ENCODE measurements at places on chromosomes 1 and 21.
A peak's percentile ranks its signal among the peaks of the same experiment; 100 is the strongest.

DNA sequence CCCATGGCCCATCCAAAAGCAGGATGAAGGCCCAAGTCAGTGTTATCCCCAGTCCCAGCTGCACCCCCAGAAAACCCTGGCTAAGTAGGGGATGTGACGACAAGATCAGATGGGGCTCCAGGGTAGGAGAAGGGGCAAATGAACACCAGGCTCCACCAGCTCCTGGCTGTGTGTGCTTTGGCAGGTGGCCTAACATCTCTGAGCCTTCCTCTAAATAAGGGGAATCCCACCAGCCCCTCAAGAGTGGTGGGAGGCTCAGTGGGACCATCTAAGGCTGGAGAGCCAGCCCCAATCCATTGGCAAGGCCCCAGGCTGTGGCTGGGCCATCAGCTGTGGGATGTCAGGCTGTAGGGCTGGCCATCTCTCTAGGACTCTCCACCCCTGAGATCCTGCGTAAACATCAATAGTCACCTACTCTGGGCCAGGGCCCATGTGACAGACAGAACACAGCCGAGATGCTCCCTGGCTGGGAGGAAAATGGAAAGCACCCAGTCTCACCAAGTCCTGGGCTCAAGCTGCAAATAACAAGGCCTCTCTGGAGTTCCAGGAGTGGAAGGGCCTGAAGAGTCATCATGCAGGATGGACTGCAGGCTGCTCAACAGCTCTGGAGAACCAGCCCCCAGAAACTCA, 7.5 kb downstream of the SDC3 start:
- DNase-seq: no peak

GRCh38 chr21:18157406-18157805, 87.2 kb upstream of the CHODL start:
- DNase-seq: no peak

DNA sequence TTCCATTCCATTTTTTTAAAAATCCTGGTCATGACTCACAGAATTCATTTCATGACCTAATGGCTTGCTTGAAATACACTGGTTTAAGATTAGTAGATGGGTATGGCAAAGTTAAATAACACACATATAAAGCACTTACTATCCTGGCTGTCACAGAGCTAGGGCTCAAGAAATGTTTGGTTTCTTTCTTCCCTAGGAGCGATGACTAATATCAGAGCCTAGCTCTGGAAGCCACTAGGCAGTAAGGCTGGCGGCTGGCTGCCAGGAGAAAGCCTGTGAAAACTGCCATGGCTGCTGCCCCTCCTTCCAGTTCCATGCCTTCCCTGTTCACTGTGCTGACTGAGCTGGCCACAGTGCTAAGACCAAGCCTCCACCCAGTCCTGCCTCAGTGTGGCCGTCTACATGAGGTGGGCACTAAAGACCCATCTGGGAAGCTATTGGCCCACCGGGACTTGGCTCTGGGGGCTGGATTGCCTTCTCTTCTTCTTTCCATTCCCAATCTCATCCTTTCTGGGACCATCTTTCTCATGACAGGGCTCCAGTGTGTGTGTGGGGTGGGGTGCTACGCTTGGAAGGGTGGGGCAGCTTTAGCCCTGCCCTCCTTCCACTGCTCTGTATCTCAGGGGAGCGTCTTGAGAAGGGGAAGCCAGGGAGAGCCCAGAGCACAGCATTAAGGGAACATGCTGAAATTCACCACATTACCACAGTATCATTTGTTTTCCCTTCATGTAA, 10.8 kb upstream of the ASCL5 start:
- no peak for DNase-seq

- peak; percentile 72 for DNase-seq
Measured at GRCh38 chr21:42505090-42505726, 8.4 kb upstream of the SLC37A1 start.

Data from RPMI8226 (cell line).